ENCODE measurements at places on chromosomes 3 and 15. TPM values are rescaled to one million over a fixed set of nuclear protein-coding genes. Genes with fewer than 3 reads are reported as not detected.

Gene PRTG
- polyA plus RNA-seq = not detected

Gene ZNF80
- 2.0 TPM for polyA plus RNA-seq

DNA sequence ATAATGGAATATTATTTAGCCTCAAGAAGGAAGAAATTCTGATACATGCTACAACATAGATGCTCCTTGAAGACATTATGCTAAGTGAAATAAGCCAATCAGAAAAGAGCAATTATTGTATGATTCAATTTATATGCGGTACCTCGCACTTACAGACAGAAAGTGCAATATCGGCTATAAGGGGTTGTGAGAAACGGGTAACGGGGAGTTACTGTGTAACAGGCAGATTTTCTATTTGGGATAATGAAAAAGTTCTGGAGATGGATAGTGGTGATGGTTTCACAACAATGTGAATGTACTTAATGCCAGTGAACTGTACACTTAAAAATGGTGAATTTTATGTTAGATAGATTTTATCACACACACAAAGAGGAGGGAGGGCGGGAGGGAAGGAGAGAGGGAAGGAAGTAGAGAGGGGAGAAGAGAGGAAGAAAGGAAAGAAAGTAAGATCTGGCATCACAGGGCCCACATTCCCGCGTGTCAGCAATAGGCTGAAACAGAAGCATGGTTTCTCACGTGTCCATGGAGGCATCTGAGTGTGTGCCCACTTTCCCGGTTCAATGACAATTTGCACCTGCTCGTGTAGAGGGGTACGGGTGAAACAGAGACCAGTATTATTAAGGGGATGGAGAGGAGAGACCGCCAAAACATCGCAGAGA lies 700 bp upstream of the BLM start:
- DNase-seq = no peak
- peaks cover 40% of the 10 kb centered on the region for H3K4me1 ChIP-seq
- H3K4me3 ChIP-seq = peak overlapping the region; percentile 98

GRCh38 chr15:80573606-80574005 lies 121.5 kb upstream of the ABHD17C start:
- no peaks in the 10 kb centered on the region for H3K36me3 ChIP-seq
- H3K4me1 ChIP-seq = no peaks in the 10 kb centered on the region
- no peak overlapping the region for H3K4me3 ChIP-seq
- peaks cover 3% of the 10 kb centered on the region for H3K27me3 ChIP-seq
- H3K27ac ChIP-seq = no peak overlapping the region
- no peak for DNase-seq

- peaks cover 51% of the 10 kb centered on the region for H3K4me1 ChIP-seq
- H3K4me3 ChIP-seq = no peak overlapping the region
- DNase-seq = peak; percentile 69
- H3K36me3 ChIP-seq = peaks cover 13% of the 10 kb centered on the region
- peak overlapping the region; percentile 83 for H3K27ac ChIP-seq
Observed at GRCh38 chr3:128794770-128795649, 69.0 kb downstream of the RAB7A start.

- H3K27me3 ChIP-seq = peaks cover 4% of the 10 kb centered on the region
- H3K27ac ChIP-seq = no peak overlapping the region
- no peak for DNase-seq
- no peak overlapping the region for H3K4me3 ChIP-seq
Observed at GRCh38 chr15:52143873-52144272, 31.3 kb upstream of the BCL2L10 start.

GRCh38 chr3:118987477-118987876 lies 47.2 kb downstream of the IGSF11 start:
- H3K27me3 ChIP-seq = no peaks in the 10 kb centered on the region
- H3K4me1 ChIP-seq = no peaks in the 10 kb centered on the region
- H3K27ac ChIP-seq = no peak overlapping the region
- H3K4me3 ChIP-seq = no peak overlapping the region
- H3K36me3 ChIP-seq = no peaks in the 10 kb centered on the region
- DNase-seq = no peak

DNA sequence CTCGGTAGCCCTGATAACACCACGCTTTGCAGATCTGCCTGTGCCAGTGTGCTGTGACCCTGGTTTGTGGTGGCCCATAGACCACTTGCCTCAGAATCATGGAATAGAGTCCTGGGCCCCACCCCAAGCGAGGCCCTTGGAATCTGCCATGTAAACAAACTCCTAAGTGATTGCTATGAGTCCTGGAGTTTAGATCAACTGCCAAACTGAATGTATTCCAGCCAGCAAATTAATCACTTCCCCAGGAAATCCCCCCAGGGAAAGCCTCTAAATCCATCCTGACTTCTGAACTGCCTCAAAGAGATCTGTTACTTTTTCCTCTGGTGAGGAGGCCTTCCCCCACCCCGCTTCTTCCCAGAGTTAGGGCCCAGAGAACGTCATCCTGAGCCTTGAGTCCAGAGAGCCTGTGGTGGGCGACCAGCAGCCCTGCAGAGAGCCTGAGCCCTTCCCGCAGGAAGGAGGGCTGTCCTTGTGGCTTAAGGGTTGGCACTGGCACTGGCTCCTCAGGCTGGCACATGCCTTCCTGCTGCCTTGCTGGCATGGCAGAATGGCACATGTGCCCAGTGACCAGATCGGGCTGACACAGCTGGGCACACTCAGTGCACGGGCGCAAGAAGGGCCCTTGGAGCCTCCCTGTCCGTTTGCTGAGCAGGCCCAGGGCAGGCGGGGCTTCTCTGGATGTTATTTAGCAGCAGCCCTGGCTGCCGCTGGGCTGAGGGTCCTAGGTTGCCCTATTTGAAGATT lies 50.6 kb upstream of the PLXNA1 start:
- no peak overlapping the region for H3K4me3 ChIP-seq
- H3K27me3 ChIP-seq = peaks cover 16% of the 10 kb centered on the region
- DNase-seq = no peak
- H3K27ac ChIP-seq = no peak overlapping the region
- no peaks in the 10 kb centered on the region for H3K4me1 ChIP-seq
- peaks cover 3% of the 10 kb centered on the region for H3K36me3 ChIP-seq

DNA sequence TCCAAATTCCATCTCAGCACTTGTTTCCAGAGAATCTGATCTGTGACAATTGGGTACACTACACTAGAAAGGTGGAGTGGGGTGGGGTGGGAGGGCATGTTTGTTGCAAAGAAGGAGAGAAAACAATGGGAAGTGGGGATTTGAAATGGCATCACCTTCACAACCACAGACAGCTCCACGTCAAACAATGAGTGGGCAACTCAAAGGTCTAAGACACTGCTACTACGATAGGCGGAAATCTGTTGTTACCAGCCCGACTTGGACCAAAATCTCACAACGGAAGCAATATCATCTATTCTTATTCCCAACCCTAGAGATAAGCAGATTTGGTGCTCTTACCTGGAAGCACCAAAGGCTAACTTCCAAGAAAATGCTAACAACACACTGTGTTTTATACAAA lies 3.3 kb downstream of the CYP19A1 start:
- no peak overlapping the region for H3K27ac ChIP-seq
- no peak overlapping the region for H3K4me3 ChIP-seq
- no peaks in the 10 kb centered on the region for H3K36me3 ChIP-seq
- DNase-seq = no peak
- no peaks in the 10 kb centered on the region for H3K4me1 ChIP-seq

DNA sequence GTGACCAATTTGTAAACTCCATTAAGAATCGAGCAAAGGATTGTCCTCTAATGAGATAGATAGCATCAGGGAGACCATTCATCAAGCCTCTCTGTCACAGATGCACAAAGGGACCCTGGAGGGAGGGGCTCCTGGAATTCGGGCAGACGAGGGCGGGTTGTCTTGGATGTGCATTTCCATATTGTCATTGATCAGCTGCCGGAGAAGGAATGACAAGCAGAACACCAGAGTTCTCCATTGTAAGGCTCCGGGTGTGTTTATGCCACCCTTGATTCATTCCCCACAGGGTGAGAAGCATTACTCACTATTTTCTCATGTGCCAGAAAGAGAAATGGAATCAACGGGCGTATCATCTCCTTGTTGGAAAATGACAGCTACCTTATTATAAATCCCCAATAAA lies 167.5 kb downstream of the EBLN2 start:
- H3K27me3 ChIP-seq = peaks cover 2% of the 10 kb centered on the region
- no peaks in the 10 kb centered on the region for H3K36me3 ChIP-seq
- H3K27ac ChIP-seq = no peak overlapping the region
- H3K4me3 ChIP-seq = no peak overlapping the region
- no peak for DNase-seq

- no peak overlapping the region for H3K4me3 ChIP-seq
- H3K27ac ChIP-seq = no peak overlapping the region
- H3K36me3 ChIP-seq = peaks cover 4% of the 10 kb centered on the region
Observed at GRCh38 chr3:177615015-177615414, 417.7 kb upstream of the TBL1XR1 start.

- no peak overlapping the region for H3K4me3 ChIP-seq
- H3K4me1 ChIP-seq = peaks cover 13% of the 10 kb centered on the region
- H3K27ac ChIP-seq = no peak overlapping the region
- DNase-seq = no peak
Observed at GRCh38 chr3:139123377-139124095, 78.8 kb upstream of the PRR23C start.
